CD4-positive, CD25-positive, alpha-beta regulatory T cell (primary cell): ENCODE measurements at places on chromosomes 7 and 10.
A peak's percentile ranks its signal among the peaks of the same experiment; 100 is the strongest.

DNA sequence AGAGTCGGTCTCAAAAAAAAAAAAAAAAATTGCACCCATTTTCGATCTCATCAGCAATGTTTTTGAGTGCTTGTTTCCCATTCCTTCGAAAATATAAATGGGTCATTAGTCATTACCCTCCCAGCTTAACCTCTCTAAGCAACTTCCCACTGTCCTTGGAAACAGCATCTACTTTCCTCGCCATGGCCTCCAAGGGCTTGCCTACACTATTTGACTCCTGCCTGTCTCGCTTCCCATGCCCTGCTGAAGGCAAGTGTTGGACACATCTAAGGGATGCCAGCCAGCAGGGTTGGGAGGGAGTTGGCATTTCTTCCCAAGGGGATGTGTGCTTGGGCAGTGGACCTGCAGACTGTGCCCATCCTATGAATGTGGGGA lies 12.7 kb upstream of the RHBDD2 start:
- H3K27ac ChIP-seq = no peak overlapping the region
- no peaks in the 10 kb centered on the region for H3K4me1 ChIP-seq
- H3K4me3 ChIP-seq = no peak overlapping the region
- H3K27me3 ChIP-seq = no peaks in the 10 kb centered on the region

DNA sequence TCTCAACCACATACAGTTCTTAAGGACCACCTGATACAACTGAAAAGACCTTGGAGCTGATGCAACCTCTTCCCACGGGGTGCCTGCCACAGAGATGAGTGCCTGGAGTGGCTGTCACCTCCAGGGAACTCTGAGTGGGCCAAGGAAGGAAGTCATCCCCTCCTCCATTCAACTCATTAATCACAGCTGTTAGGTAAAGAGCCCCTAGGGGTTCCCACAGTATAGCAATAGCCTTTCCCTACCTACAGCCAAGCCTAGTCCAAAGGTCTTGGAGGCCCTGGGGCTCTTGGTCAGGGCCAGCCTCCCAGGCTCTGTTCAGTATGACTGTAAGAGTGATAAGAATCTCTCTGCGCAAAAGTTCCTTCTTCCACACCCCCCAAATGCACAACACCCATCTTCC lies 70.4 kb upstream of the NFE2L3 start:
- no peaks in the 10 kb centered on the region for H3K36me3 ChIP-seq
- H3K27ac ChIP-seq = no peak overlapping the region
- DNase-seq = no peak
- H3K27me3 ChIP-seq = peaks cover 38% of the 10 kb centered on the region
- peaks cover 4% of the 10 kb centered on the region for H3K4me1 ChIP-seq

GRCh38 chr10:133378251-133379096 lies 588 bp upstream of the PAOX start:
- peak; percentile 63 for DNase-seq
- peaks cover 20% of the 10 kb centered on the region for H3K4me1 ChIP-seq
- H3K36me3 ChIP-seq = no peaks in the 10 kb centered on the region
- peak overlapping the region; percentile 71 for H3K27ac ChIP-seq
- no peaks in the 10 kb centered on the region for H3K27me3 ChIP-seq

DNA sequence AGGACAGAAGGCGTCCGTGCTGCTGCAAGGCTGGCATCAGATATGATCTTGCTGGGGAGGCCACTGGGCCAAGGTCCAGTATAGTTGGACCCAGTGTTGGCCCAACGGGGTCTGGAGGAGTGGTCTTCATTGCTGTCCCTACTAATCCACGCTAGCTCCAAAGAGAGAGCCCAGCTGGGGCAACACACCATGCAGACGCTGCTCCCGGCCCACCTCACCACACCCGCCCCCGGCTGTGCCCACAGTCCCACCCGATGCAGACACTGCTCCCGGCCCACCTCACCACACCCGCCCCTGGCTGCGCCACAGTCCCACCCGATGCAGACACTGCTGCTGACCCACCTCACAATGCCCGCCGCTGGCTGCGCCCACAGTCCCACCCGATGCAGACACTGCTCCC lies 121.5 kb downstream of the VIPR2 start:
- no peaks in the 10 kb centered on the region for H3K27me3 ChIP-seq
- H3K4me3 ChIP-seq = no peak overlapping the region
- no peak overlapping the region for H3K27ac ChIP-seq
- DNase-seq = no peak

DNA sequence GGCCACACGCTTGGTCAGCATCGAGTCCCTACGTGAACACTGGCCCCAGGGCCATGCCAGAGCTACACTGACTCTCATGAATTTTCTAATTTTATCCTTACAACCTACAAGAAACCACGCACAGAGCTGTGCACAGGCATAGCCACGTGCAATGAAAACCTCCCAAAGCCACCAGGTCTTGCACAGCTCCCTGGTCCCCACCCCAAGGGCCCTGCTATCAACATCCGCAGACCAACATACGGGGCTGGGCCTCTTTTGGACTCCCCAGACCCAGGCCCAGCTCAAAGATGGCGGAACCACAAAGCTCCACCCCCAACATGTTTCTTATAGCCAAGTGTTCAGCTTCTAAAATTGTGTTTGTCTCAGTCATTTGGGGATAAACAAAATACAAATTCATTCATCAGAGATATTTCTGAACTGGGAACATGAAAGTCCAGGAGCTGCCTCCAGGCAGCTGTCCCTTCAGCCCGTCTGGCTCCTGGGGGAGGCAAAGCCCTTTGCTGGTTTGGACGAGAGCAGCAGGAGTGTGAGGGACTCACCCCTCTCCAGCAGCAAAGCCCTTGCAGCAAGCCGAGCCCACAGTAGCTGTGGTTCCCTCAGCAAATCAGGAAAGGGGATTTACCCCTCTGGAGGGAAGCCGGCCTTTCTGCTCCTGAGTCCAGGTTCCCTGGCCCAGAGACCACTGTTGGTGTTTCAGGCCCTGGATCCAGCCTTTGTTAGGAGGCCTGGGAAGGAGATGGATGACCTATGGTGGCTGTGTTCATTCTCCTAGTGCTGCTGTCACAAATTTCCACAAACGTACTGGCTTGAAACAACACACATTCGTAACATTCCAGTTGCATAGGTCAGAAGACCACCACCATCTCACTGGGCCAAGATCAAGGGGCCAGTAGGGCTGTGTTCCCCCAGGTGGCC lies 75.1 kb downstream of the OAT start:
- H3K4me3 ChIP-seq = no peak overlapping the region
- DNase-seq = no peak
- H3K27ac ChIP-seq = no peak overlapping the region
- H3K27me3 ChIP-seq = no peaks in the 10 kb centered on the region
- no peaks in the 10 kb centered on the region for H3K4me1 ChIP-seq

DNA sequence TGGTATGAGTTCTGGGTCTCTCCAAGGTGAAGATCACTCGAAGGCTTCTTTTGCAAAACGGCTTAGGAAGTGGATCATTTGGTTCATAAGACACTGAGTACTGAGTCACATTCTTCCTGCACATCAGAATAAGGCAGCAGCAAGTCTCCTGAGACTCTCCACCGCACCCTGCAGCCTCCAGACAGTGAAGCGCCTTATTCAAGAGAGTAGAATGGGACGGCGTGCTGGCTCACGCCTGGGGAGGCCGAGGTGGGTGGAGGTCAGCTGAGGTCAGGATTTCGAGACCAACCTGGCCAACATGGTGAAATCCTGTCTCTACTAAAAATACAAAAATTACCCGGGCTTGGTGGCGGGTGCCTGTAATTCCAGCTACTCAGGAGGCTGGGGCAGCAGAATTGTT lies 70.3 kb downstream of the C10orf143 start:
- no peaks in the 10 kb centered on the region for H3K36me3 ChIP-seq
- no peaks in the 10 kb centered on the region for H3K4me1 ChIP-seq

DNA sequence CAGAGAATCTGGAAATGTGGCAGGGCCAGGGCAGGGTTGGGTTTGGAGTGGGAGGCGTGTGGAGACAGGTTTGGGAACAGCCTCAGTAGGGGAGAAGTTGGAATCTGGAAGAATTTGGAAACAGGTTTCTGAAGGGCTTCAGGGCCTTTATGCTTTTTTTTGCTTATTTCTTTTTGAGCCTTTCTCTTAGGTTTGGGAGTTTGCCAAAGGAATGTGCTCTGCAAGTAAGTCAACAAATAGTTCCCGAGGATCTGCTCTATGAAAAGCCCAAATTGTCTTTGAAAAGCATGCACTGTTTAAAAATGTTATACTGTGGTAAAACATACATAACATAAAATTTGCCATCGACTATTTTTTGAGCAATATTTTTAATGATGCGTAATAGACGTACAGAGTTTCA lies 86.7 kb upstream of the ADRB1 start:
- no peaks in the 10 kb centered on the region for H3K36me3 ChIP-seq
- no peak overlapping the region for H3K4me3 ChIP-seq
- no peaks in the 10 kb centered on the region for H3K27me3 ChIP-seq

GRCh38 chr7:613442-614140 lies 93.9 kb upstream of the PDGFA start:
- H3K36me3 ChIP-seq = no peaks in the 10 kb centered on the region
- H3K27ac ChIP-seq = no peak overlapping the region
- no peak for DNase-seq
- no peaks in the 10 kb centered on the region for H3K27me3 ChIP-seq

- no peak overlapping the region for H3K4me3 ChIP-seq
- H3K4me1 ChIP-seq = no peaks in the 10 kb centered on the region
- no peak overlapping the region for H3K27ac ChIP-seq
- no peaks in the 10 kb centered on the region for H3K36me3 ChIP-seq
- no peak for DNase-seq
- H3K27me3 ChIP-seq = no peaks in the 10 kb centered on the region
Observed at GRCh38 chr7:137829337-137829992, 17.3 kb downstream of the DGKI start.

- no peaks in the 10 kb centered on the region for H3K36me3 ChIP-seq
- no peak overlapping the region for H3K4me3 ChIP-seq
- H3K4me1 ChIP-seq = no peaks in the 10 kb centered on the region
Observed at GRCh38 chr10:108899670-108900069, 1023.6 kb downstream of the XPNPEP1 start.

DNA sequence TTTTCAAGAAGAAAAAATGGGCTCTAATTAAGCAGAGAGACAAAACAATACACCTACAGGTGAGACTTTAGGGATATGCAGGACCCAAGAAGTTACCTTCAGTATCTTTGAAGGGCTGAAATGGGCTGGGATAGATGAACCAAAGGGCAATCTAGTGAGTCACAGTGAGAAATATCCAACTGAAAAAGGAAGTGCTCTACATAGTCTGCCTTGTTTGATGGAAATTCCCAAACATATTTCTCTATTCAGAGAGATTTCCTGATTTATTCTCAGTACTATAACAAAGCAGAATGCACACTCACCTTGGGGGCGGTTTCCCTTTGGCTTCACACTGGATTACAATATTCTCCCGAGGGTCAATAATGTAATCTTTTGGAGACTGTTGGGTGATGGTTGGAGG lies 104.1 kb upstream of the LAMB4 start:
- no peaks in the 10 kb centered on the region for H3K4me1 ChIP-seq
- no peak overlapping the region for H3K4me3 ChIP-seq
- no peaks in the 10 kb centered on the region for H3K36me3 ChIP-seq
- H3K27me3 ChIP-seq = no peaks in the 10 kb centered on the region

DNA sequence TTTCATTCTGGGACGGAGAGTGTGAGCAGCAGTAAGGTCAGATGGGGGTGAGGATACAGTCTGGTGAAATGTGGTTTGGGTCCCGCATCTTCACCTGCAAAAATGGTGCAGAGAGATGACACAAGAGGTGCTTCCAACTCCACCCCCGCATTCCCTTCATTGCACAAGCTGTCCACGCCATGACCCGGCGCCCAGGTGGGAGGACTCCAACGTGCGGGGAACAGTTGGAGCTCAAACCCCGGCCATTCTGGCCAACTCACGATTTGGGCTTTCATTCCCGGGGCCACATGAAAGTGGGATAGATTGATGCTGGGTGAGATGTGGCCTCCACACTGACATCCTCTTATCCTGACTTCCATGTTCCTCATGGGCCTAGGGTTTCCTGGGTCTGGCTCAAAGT lies 34.6 kb upstream of the ZNF273 start:
- H3K27ac ChIP-seq = no peak overlapping the region
- no peaks in the 10 kb centered on the region for H3K36me3 ChIP-seq
- H3K4me3 ChIP-seq = no peak overlapping the region
- H3K4me1 ChIP-seq = no peaks in the 10 kb centered on the region
- DNase-seq = no peak
- no peaks in the 10 kb centered on the region for H3K27me3 ChIP-seq

DNA sequence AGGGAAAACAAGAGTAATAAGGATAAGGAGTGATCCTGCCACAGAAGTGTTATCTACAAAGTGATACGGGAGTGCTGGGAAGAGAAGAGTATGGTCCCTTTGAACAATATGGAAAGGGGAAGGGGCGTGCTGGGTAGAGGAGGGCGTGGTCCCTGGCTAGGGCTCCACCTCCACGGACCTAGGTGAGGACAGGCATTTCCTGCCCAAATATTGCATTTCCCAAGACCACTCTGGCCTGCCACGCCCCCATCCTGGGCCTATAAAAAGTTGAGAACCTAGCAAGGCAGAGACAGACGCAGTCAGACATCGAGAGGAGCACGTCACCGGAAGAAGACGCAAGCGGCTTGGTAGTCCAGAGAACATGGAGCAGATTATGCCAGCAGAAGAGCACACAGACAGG lies 22.8 kb downstream of the VSTM4 start:
- no peaks in the 10 kb centered on the region for H3K36me3 ChIP-seq
- H3K27me3 ChIP-seq = no peaks in the 10 kb centered on the region
- no peaks in the 10 kb centered on the region for H3K4me1 ChIP-seq
- H3K27ac ChIP-seq = no peak overlapping the region
- DNase-seq = no peak
- H3K4me3 ChIP-seq = no peak overlapping the region

- no peaks in the 10 kb centered on the region for H3K27me3 ChIP-seq
- no peak for DNase-seq
- H3K4me1 ChIP-seq = no peaks in the 10 kb centered on the region
- no peak overlapping the region for H3K4me3 ChIP-seq
Observed at GRCh38 chr7:78125884-78126283, 327.3 kb downstream of the PHTF2 start.

- H3K4me3 ChIP-seq = no peak overlapping the region
- no peaks in the 10 kb centered on the region for H3K4me1 ChIP-seq
- no peak for DNase-seq
- no peaks in the 10 kb centered on the region for H3K27me3 ChIP-seq
- no peaks in the 10 kb centered on the region for H3K36me3 ChIP-seq
Observed at GRCh38 chr10:117801691-117802090, 245.1 kb downstream of the RAB11FIP2 start.

DNA sequence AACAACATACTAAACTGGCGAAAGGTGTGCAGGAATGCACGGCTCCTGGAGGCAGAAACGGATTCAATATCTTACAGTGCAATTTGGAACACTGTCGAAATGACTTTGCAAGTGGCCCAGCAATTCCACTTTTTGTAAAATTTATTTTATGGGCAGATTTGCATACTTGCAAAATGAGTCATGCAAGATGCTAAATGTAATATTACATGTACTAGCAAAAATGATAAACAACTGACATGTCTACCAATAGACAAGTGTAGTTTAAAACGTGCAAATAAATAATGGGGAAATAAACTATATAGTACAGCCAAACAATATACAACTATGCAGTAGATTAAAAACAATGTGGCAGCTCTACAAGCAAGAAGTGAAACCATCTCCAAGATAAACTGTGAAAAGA lies 97.7 kb downstream of the ARHGAP12 start:
- no peaks in the 10 kb centered on the region for H3K4me1 ChIP-seq
- H3K36me3 ChIP-seq = peaks cover 6% of the 10 kb centered on the region
- H3K27me3 ChIP-seq = no peaks in the 10 kb centered on the region
- no peak for DNase-seq
- no peak overlapping the region for H3K4me3 ChIP-seq
